ENCODE measurements at places on chromosomes 6 and 20.

DNA sequence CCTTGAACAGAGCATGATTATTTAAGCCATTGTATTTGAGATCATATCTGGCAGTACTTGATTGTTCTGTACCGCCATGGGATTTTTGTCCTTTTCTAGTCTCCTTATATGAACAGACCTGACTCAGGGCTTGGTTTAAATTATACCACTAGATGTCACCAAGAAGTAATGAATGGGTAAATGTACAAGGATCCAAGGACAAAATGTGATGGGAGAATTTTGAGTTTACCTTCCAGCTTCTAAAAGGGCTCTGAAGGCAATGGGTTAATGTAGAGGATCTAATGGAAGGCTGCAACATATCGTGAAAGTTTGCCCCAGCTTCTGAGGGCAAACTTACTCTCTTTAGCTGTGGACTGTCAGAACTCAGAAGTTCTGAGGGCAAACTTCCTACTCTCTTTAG is 12.0 kb downstream of the RNF8 start:
- DNase-seq = peak; percentile 41

- DNase-seq = no peak
These were observed 564.9 kb upstream of the CITED2 start for GRCh38 chr6:139939189-139939979.

DNA sequence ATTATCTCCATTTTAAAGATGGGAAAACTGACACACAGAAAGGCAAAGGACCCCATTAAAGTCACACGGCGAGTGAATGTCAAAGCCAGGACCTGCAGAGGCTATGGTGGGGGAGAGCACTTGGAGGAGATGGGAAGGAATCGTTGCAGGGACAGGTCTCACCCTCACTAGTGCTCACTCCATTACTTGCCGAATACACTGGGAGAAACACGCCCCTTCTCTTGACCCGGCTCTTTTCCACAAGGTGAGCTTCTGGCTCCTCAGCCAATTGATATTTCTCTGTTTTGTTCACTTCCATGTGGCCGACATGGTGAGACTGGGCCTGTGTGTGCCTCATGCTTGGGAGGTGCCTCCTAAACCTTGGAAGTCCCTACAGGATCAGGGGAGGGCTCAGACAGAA is 117.8 kb upstream of the KCNG1 start:
- no peak for DNase-seq

DNA sequence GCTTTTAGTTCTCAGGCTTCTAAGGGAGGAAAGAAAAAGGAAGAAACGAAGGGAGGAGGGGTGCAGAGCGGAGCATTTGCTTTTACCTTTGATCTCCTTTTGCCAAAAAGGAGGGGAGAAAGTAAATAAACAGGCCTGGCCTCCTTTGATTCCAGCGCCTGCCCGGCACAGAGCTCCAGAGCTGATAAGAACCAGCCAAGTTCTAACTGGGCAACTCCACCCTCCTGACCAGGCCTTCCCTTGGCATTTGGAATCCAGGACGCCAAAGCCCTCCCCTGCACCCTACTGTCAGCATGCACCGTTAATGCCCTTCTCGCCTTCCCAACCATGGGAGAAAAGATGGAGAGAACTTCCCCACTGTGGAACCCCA is 120.8 kb upstream of the PTPN1 start:
- DNase-seq = no peak

DNA sequence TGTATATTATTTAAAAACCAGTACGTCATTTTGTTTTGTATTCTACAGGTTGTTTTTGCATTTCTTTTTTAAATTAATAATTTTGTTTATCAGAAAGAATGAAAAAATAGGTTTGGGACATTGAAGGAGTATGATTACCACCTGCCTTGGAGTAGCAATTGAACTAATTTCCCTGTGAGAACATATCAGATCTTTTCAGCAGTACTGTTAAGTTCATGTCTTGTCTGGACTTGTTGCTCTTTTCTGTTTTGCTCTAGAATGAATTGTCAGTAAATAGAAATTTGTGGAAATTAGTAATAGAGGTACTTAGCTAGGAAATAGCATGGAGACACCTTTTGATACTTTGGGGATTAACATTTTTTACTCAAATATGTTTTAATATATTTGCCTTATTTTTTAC is 24.3 kb downstream of the HSF2 start:
- no peak for DNase-seq

DNA sequence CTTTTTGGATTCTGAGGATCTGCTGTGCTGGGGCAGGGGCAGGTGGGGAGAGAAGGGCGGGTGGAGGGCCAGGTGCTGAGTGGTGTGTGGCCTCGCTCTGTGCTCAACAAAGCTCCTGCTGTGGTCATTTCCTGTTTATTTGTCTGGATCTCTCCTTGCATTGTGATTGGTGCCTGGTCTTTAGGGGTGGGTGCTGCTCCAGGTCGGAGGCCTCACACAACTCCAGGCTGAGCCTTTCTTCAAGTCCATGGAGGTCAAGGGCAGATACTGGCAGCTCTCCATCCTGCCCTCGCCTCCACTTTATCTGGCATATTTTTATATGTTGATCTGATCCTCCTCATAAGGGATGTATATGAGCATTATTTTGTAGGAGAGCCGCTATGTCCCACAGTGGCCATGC is 36.2 kb downstream of the HLA-F start:
- DNase-seq = no peak

- DNase-seq = no peak
These were observed 141.6 kb upstream of the SHLD1 start for GRCh38 chr20:5608442-5609161.

- DNase-seq = peak; percentile 15
These were observed 45.5 kb upstream of the SUPT3H start for GRCh38 chr6:45423111-45423823.

GRCh38 chr6:116370760-116371119 is at the start of gene DSE:
Gene DSE, plus strand, starts transcription at chr6:116370947. Its CDS starts 28,304 bp downstream, at chr6:116399251.
- DNase-seq = peak; percentile 85

DNA sequence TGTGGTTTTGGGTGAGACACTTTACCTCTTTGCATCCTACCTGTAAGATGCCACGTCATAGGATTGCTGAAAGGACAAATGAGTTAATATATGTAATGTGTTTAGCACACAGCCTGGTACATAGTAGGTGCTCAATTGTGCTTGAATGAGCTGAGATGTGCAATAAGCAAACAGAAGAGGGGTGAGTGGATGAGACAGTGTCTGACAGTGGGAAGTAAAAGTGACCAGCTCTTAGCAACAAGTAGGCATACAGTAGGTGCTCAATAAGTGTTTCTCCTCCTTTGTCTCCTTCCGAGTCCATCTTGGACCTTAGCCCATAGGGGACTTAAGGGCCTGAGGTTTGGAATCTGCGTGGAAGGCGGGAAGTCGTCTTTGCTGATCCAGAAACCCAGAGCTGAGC is 104.7 kb downstream of the CEBPB start:
- no peak for DNase-seq

DNA sequence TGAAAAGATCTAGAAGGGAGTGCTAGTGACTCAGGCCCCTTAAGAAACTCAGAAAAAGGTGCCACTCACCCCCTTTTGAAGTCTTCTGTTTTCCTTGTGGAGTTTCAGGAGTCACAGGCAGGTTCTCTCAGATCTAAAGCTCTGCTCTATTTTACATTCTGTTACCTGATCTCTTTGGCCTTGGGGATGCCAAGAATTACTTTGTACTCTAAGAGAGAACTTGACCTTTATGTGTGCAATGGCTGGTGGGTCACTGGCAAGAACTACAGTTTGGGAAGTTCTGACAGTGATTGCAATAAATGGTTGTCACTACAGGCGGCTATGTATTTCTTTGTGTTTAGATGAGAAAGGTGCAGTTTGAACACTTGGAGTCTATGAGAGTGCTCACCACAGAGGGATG is 24.2 kb upstream of the ENPP4 start:
- DNase-seq = no peak

GRCh38 chr6:31158863-31159855 is 770 bp downstream of the TCF19 start:
- no peak for DNase-seq

GRCh38 chr6:74222768-74223333 is 526.8 kb downstream of the CD109 start:
- peak; percentile 11 for DNase-seq

- DNase-seq = no peak
These were observed 19.0 kb downstream of the PACSIN1 start for GRCh38 chr6:34484899-34485298.

DNA sequence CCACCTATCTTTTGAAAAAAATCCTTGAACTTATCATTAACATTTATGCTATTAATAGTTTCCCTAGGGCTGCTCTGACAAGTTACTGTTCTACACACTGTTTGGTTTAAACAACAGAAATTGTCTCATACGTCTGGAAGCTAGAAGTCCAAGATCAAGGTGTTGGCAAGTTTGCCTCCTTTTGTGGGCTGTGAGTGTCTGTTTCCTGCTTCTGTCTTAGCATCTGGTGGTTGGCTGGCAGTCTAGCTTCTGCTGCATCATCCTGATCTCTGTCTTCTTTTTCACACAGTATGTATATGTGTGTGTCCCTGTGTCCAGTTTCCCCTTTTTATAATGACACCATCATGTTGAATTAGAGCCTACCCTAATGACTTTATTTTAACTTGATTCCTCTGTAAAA is 154.8 kb downstream of the RPS12 start:
- DNase-seq = no peak

DNA sequence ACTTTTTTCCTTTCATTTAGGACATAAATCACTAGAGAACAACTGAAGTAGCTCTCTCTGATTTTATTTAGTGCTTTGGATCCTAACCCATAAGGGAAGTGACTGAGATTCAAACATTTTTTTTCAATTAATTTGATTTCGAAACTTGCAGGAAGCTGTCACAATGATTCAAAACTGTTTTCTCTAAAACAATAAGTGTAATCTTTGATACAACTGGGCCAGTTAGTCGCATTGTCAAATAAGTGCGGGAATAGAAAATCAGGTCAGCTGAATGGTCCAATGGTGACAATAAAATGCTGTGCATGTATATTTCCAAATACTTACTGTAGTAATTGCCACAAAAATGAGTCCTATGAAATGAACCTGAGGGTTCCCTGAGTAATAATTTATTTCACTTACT is 930.8 kb downstream of the TFAP2A start:
- DNase-seq = no peak

GRCh38 chr6:134437376-134437775 is 119.5 kb upstream of the SGK1 start:
- DNase-seq = peak; percentile 25

GRCh38 chr6:27720607-27721580 is 191.3 kb downstream of the OR2B2 start:
- peak; percentile 15 for DNase-seq

DNA sequence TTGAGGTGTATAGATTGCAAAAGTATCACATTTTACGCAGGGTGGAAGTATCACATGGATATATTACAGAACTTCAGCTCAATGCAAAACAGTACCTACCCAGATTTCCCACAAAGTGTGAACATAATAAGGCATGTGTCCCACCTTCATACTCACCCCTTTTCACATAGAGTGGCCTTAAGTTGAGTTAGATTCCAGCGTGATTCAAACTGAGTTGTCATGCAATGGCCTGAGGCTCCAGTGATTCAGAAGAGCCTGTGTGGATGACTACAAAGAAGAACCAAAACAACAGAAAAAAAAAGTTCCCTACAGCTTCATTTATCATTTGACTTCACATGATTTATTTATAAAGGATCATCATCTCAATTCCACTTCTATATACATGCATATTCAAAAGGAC is 309.7 kb downstream of the SLC35F1 start:
- no peak for DNase-seq

DNA sequence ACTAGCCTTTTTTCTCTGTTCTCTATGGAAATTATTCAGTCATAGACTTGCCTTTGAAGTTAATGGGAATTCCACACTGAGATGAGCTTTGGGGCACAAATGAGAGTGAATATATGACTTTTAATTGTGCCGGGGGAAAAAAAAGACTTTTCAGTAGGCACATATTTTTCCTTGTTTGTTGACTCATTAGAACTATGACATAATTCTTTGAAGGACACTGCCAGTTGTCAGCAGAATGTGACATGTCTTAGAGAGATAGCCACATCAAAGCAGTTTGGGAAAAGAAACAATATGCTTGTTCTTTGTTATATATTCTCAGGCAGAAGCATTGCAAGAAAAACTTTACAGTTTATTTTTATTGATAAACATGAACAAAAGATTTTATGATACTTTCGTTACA is 138.3 kb downstream of the COL9A1 start:
- DNase-seq = no peak

DNA sequence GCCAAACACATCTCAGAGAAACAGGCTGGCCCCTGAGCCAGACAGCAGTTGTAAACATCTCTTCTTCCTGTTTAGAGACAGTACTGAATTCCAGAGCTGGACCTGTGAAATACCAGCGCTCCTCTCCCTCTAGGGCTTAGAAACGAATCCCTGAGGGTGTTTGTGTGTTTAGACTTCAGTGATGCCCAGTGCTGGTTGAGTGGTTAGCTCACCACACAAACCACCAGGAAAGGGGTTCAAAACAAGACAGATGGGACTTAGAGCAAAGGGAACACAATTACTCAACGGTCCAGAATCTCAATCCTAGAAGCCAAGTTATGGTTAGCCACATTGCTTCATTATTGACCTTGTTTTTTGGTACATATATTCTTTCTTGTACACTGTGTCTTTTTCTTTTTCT is 108.7 kb upstream of the TMEM170B start:
- DNase-seq = no peak

GRCh38 chr6:31586599-31587281 is 663 bp downstream of the LST1 start:
- peak; percentile 43 for DNase-seq

DNA sequence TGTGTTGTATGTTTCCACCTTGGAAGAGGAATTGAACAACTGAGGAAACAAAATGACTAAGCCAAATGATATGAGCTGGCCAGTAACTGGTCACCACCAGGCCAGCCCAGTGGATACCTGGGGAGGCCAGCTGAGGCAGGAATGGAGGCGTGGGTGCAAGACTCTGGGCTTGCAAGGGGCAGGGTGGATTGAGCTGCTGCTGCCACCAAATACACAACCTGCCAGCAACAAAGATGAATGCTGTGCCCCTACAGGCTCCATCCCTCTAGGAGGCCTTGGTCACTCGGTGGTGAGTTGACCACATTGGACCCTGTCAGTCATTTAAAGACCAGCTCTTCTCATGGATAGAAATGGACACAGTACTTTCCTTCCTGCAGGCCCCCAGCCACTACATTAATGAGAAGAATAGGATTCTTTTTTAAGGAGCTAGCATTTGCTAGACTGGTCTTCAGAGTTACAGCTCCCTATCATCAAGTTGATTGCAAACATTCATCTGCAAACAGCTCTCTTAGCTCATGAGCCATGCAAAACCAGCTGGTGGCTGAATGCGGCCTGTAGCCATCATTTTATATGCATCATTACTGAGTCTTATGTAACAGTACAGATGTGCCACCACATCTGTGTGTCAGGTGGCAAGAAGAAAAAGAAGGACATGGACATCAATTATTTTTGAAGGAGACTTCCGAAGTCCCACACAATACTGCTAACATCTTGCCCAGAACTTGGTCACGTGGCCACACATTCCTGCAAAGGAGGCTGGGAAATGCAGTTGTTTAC is 26.3 kb upstream of the SLC22A3 start:
- DNase-seq = no peak

Measured in Ammon's horn (tissue), 1 donor.